NK-92 treated with Interleukin-12 subunit alpha and Interleukin-12 subunit beta, amount 100 ng/mL, for 24 hours (cell line): ENCODE measurements at places on chromosomes 4 and X.

- no peak for DNase-seq
These were observed 1535.9 kb upstream of the IGFBP7 start for GRCh38 chr4:58646126-58646525.

GRCh38 chrX:20060961-20061748, 55.6 kb downstream of the MAP7D2 start:
- no peak for DNase-seq

GRCh38 chr4:37978248-37978924, 18.2 kb downstream of the PTTG2 start:
- DNase-seq = peak; percentile 27

DNA sequence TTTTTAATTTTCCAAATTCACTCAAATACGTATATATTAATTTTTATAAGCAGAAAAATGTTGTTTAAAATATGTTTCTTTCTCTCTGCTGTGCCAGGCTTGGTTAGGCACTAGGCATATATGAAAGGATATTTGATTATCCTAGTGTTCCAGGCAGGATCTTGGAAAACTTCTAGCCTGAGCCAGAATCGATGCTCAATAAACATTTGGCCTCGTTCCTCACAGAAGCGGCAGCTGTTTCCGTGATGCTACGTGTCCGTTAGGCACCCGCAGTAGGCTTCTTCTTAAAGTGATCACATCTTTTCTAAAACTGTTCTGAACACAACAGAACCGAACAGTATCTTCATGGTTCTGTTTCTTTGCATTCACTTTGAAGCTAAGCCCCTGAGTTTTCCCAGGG, 50.1 kb upstream of the CRMP1 start:
- no peak for DNase-seq

GRCh38 chrX:78129714-78130113, 9.7 kb downstream of the TAF9B start:
- no peak for DNase-seq
